ENCODE measurements at places on chromosomes 16 and 17. TPM values are rescaled to one million over a fixed set of nuclear protein-coding genes. Genes with fewer than 3 reads are reported as not detected.

HBQ1 gene
- total RNA-seq, result 4.1 TPM

CNP gene
- 64.6 TPM for total RNA-seq

CD19 gene
- total RNA-seq, result 0.88 TPM

KRT25 gene
- total RNA-seq, result 0.22 TPM

ELMO3 gene
- total RNA-seq, result 1.4 TPM

MT1A gene
- not detected for total RNA-seq

IGFALS gene
- 0.55 TPM for total RNA-seq
